ENCODE measurements at places on chromosomes 16 and 17.

DNA sequence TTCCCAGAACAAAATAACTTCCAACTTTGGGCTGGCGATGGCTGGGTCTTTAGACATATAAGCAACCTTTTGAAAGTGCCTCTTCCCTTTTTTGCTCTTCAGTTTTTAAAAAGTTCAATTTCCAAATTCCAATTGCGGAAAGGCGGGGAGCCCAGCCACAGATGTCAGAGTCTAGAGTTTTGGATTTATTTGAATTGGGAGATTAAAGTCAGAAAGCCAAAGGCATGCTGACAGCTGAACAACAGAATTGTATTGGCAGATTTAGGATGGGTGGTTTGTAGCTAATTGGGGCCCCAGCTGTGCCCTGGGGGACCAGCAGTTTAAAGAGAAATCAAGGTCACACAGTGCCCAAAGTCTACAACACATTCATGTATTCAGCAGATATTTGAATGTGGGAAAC is 10.5 kb downstream of the YPEL2 start:
- DNase-seq: no peak

DNA sequence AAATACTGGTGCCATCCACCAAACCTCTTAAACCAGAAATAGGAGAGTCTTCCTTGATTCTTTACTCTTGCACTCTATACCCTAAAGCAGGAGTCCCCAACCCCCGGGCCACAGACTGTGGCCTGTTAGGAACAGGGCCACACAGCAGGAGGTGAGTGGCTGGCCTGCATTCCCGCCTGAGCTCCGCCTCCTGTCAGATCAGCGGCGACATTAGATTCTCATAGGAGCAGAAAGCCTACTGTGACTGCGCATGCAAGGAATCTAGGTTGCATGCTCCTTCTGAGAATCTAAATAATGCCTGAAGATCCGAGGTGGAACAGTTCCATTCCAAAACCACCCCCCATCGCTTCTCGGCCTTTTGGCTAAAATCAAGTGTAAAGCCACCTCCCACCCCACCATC is 30.3 kb upstream of the SRCIN1 start:
- DNase-seq: peak; percentile 18

DNA sequence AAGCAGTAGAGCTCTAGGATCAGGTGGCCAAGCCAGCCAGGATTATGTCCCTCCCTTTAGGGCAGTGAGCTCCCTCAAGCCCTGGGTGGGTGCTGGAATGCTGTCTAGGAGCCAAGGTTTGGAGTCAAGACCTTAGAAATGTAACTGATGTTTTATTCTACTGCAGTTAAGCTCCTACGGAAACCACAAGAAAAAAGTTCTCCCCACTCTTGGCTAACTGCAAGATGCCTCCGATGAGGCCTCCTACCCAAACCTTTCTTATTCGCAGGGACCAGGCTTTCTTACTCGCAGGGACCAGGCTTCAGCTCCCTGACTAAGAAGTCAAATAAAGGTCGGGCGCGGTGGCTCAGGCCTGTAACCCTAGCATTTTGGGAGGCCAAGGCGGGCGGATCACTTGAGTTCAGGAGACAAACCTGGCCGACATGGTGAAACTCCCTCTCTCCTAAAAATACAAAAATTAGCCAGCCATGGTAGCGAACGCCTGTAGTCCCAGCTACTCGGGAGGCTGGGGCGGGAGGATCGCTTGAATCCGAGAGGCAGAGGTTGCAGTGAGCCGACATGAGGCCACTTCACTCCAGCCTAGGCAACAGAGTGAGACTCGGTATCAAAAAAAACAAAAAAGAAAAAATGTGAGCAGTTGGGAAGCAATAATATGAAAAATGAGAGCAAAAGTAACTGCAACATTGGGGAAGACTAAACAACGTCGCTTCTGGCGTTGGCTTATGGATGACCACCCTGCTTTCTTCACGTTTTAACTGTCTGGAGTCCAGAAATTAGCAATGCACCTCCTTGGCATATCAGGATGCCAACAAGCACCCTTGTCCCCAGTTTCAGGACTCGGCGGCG is 31.7 kb upstream of the ARL4D start:
- DNase-seq: no peak

GRCh38 chr17:83030432-83030831 is 49.0 kb upstream of the METRNL start:
- DNase-seq: no peak

DNA sequence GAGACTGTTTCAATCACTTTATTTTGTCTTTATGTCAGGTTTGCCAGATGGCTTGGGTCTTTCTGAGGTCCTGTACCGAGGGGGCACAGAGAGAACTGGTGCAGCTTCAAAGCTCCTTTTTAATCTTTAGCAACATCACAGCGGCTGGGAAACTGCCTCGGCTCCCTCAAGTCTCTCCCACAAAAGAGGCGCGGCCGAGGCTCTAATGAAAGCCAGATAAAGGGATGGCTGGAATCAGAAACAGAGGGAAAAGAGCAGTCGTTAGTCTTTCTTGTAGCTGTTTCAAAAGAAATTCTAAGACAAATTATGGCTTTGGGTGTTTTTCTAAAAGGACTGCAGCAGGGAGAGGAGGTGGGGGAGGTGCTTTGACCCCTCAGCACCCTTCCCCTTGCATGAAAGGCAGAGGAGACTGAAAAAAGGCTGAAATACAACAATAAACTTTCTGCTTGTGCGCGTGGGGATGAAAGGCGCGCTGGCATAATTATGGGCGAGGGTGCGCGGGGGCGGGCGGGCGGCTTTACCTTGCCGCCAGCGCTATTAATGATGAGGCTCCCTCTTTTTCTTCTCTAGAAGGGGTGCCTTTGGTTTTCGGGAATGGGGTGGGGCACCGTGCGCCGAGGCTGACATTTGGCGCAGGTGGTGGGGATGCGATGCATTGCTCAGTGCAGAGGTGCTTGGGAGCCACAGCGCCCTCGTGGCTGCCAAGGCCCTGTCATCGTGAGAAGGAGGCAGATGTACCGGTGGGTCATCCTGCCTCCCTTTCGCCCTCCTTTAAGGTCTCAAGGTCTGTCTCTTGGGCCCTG is 22.3 kb upstream of the BRD7 start:
- no peak for DNase-seq

DNA sequence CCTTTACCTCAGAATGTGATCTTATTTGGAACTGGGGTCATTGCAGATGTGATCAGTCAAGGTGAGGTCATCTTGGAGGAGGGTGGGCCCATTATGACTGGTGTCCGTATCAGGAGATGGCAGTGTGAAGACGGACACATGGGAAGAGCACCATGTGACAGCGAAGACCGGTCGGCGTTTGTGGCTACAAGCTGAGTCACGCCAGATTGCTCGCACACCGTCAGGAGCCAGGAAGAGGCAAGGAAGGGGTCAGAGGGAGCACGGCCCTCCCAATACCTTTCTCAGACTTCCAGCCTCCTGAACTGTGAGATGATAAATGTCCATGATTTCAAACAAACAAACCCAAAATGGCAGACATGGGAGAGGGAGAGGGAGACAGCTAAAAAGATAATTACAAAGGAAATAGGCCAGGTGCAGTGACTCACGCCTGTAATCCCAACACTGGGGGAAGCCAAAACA is 13.2 kb downstream of the STARD3 start:
- no peak for DNase-seq

- peak; percentile 38 for DNase-seq
These were observed 2.7 kb downstream of the MSL1 start for GRCh38 chr17:40124279-40125141.

DNA sequence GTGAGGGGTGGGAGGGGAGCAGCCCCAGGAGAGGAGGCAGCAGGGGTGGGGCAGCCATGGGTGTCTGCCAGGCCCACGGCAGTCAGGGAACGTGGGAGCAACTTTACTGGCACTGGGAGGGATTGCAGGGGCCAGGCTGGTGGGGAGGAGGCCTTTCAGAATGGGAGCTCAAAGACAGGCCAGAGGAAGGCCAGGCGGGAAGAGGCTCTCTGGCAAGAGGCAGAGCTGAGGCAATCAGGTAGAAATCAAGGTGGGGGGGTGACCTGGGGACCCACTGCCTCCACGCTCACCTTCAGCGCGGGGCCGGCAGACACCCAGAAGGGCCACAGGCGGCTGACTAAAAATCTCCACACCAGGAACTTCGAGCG is 11.9 kb upstream of the GSE1 start:
- no peak for DNase-seq

GRCh38 chr16:71479420-71479819 is 9.7 kb downstream of the ZNF19 start:
- peak; percentile 25 for DNase-seq

GRCh38 chr17:55833306-55833705 is 82.5 kb downstream of the PCTP start:
- no peak for DNase-seq

- DNase-seq: peak; percentile 88
These were observed at the start of gene SLC38A10 for GRCh38 chr17:81295031-81295675. TSS of gene SLC38A10 (minus strand) at chr17:81295307. CDS start at chr17:81294921, 386 bp downstream.

GRCh38 chr16:53506254-53506653 is 3.2 kb upstream of the AKTIP start:
- no peak for DNase-seq

DNA sequence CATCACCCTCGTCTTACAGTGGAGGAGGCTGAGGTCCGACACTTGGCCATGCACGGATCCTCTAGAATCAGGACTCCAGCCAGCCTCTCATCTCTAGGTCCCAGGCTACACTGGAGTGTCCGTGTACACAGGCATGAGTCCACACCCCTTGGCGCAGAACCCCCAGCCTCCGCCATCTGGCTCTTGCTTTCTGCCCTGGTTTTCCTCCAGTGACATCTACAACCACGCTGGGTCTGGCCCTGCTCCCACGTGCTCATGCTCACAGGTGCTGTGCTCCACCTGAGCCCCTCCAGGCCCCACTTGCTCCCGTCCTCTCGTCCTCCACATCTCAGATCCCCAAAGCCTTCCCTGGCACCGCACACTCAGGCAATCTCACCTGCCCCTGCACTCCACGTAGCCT is 260.8 kb downstream of the ENGASE start:
- DNase-seq: no peak

DNA sequence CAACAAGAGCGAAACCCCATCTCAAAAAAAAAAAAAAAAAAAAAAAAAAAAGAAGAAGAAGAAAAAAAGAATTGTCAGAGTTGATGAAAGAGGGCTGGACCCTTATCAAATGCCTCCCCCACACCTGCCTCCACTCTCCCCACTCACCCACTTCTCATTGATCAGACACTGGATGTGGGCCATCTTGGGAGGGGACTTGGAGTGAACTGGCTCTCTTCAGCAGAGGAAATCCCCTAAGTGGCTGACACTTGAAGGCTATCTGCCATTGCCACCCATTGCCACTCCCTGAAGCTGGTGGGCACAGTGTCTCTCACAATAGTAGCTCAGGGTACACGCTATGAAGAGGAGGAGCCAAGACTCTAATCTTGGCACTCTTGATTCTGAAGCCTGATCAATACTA is 1.6 kb downstream of the ITGA2B start:
- no peak for DNase-seq

- no peak for DNase-seq
These were observed 147.1 kb upstream of the IRX6 start for GRCh38 chr16:55176901-55177300.

- DNase-seq: no peak
These were observed 164.8 kb downstream of the CBLN1 start for GRCh38 chr16:49116873-49117272.

Data from fibroblast of skin of back (primary cell).